ENCODE measurements at places on chromosomes 7 and 10.

DNA sequence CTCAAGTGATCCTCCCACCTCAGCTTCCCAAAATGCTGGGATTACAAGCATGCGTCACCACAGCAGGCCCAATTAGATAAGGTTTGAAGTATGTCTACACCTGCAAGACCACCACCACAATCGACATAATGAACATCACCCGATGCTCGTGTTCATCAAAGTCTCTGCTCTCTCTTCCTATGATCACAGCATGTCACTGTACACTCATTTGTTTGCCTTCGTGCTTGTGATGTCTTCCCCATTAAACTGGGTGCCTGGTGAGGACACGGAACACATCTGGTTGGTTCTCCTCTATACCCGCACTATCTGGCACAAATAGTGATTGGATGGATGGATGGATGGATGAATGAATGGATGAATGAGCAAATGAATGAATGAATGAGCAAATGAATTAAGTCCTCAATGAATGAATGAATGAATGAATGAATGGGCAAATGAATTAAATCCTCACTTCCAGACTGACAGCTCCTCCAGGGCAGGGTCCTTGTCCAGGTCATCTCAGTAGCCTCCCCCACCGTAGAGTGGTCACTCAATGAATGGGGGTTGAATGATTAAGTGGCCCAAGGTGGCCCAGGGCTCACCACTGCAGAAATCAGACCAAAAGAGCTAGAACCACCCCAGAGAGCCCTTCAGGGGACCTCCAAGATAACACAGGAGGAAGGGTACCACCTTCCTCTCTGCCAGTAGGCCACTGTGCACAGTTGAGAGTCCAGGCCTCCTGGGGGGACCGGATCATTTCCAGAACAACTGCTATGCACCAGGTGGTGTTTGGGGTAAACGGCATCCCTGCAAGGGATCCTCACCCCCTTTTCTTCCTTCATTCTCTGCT lies 101.9 kb upstream of the TNRC18 start:
- DNase-seq, result no peak

- DNase-seq, result no peak
These were observed 17.0 kb downstream of the CADPS2 start for GRCh38 chr7:122869260-122869659.

- DNase-seq, result no peak
These were observed 193.9 kb upstream of the AGR3 start for GRCh38 chr7:17075601-17076255.

DNA sequence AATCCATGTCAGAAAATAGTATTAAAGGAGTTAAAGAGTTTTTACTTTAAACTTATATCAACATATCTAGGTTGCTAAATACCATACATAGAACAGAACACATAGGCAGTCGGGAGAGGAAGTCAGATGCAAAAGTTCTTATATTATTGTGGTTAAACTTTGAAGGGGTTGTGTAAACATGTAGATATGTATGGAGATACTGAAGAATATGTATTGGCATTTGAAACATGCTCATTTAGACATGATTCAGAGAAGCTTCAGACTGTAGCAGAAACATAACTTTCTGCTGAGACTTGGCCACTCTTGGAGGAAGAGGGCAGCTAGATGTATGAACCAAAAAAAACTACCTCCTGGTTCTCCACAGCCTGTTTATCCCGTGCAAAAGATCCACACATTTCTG lies 103.5 kb upstream of the FERD3L start:
- no peak for DNase-seq

GRCh38 chr7:16078076-16078952 lies 343.0 kb downstream of the CRPPA start:
- DNase-seq, result peak; percentile 32

DNA sequence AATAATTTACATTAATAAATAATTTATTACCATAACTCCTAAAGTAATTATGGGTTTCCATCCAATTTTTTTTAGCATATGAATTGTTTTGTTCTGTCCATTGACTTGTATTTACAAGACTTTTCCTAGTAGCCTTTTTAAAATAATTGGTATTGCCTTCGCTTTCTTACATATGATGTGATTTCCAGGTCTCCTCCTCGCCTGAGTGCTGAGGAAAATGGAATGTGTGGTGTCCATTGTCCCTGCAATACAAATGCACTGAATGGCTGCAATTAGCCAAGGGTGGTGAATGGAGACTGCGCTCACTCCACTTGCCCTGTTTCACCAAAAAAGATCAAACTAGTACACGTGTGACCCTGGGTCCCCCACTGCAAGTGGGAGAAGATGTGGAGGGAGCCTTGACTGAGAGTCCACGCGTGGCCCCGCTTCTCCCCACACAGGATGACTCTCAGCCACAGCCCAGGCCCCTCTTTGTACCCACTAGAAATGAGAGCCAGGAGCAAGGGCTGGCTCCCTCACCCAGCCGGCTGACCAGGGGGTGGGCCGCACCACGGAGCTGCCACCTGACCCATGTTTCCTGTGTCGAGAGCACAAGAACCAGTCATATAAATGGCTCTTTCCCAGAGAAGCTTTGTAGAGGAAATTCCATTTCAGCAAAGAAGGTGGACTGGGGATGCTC lies 52.6 kb downstream of the FAM53B start:
- DNase-seq, result no peak

GRCh38 chr7:84812021-84812420 lies 374.8 kb downstream of the SEMA3D start:
- DNase-seq, result no peak

DNA sequence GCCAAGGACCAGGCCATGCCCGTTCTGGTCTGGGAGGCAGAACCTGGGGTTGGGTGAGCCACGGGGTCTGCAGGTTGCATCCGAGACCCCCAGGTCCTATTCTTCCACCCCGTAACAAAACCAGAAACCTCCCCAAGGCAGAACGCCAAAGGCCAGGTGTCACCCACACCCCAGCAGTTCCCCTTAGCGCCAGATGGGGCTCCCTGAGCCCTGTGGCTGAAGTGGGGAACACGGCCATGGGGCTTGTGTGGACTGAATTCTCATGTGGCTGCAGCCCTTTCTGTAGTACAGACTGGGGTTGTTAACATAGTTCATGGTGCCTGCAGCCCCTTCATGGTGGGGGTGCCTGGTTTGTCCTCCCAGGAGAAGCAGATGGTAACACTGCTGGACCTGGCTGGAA lies 10.2 kb downstream of the BRI3 start:
- no peak for DNase-seq

DNA sequence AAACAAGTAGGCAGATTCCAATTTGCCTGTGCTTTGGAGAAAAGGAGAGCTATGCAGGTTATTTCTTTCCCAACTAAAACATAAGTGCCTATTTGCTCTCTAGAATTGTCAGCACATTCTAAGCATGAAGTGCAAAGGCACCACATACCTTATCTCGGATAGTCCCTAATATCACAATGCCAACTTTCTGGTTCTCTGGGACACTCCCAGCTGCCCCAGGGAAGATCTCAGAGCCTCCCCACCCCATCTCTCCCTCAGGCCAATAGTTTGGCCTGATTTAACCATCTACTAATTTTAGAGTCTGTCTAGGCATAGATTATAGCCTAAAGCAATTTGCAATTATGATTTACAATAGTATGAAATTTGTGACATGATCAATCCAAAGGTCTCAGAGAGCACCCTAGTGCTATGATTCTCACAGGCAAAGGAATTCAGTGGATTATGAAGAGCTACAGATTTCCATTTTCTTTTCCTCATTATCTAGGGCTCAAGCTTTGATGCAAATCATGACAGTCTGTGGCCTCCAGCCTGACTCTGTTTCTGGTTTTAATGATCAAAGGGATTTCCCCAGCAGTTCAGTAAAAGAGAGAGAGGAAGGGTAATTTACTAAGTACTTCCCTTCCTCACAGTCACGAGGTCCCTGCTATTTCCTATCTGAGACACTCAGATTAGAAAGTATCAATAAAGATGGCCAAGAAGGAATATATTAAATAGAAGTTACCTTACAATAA lies 29.0 kb upstream of the IL6 start:
- DNase-seq, result no peak

GRCh38 chr10:6148251-6148701 lies 54.5 kb upstream of the PFKFB3 start:
- DNase-seq, result no peak

- DNase-seq, result no peak
These were observed 60.9 kb downstream of the MYOF start for GRCh38 chr10:93420944-93421825.

- no peak for DNase-seq
These were observed 287.5 kb downstream of the GLRX3 start for GRCh38 chr10:130423455-130424305.

GRCh38 chr7:26533217-26533616 lies 241.6 kb downstream of the SNX10 start:
- no peak for DNase-seq

DNA sequence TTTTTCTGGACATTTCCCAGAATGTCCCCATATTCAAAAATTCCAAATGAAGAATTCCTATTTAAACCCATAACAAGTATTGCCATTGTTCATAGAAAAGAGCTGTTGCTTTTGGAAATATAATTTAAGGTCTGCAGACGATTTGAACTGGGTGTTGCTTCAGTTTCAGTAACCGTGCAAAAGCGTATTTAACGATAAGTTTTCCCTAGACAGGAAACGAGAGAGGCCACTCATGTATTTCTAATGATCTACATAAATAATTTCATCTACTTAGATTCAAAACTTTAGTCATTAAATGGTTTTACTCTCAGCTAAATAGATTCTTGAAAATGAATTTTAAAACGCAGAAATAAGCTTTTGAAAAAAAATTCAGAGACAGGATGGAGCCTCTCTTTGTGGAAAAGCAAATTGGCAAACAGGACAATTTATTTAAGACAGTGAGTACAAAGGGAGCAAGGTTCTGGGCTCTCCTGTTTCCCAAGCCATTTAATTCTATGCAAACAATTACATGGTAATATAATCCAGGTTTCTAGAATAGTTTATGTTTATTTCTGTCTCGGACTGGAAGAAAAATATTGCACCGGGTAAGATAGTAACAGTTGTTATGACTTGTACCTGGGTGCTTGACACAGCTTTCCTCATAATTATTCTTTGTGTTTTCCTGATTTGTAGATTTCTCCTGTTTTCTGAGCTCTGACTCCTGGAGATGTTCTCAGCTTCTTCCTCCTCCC lies 263.0 kb downstream of the BAMBI start:
- DNase-seq, result no peak

- no peak for DNase-seq
These were observed 438.7 kb upstream of the NRP1 start for GRCh38 chr10:33773253-33773573.

GRCh38 chr10:46556515-46557318 lies at the start of gene GPRIN2:
TSS of gene GPRIN2 (minus strand) at chr10:46556658. CDS start at chr10:46550736, 5,922 bp downstream.
- no peak for DNase-seq

DNA sequence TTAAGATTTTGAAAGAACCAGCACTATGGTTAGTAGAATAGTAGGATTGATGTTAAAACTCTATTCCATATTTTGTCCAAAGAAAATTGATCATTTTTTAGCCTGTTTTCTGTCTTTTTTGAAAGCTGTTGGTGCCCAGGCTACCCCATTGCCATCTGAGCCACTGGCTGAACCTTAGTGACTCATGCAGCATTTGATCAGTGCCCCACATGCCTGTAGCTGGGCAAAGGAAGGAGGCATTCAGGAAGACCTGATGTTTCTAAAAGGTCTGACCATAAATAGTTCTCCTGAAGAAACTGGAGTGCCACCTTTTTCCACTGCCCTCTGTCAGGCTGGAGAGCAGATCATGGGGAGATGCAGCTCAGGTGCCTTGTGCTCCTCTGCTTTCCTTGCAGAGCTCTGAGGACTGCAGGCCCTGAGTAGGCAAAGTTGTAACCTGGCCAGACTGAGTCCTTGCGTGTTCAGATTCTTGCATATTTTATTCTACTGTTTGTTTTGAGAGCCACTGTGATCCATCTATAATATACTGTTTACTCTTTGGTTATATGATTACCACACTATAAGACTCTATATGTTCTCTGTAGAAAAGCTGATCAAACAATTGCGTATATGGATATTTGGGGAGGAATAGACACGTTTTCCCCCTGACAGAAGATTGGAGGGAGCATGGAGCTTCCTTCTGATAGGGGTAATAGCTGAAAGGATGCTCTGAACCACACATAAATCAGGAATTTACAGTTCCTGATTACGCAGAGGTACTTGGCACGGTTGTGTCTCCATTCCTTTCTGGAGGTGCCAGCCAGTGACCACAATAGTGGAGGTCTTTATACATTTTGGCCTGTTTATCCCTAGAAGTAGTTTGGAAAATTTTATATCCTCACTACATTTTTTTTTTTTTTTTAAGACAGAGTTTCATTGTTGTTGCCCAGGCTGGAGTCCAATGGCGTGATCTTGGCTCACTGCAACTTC lies 48.9 kb upstream of the GJD4 start:
- no peak for DNase-seq

- DNase-seq, result no peak
These were observed 675.8 kb downstream of the KCNMA1 start for GRCh38 chr10:76961841-76962240.

- no peak for DNase-seq
These were observed 310.6 kb downstream of the HDAC9 start for GRCh38 chr7:18806177-18806576.

DNA sequence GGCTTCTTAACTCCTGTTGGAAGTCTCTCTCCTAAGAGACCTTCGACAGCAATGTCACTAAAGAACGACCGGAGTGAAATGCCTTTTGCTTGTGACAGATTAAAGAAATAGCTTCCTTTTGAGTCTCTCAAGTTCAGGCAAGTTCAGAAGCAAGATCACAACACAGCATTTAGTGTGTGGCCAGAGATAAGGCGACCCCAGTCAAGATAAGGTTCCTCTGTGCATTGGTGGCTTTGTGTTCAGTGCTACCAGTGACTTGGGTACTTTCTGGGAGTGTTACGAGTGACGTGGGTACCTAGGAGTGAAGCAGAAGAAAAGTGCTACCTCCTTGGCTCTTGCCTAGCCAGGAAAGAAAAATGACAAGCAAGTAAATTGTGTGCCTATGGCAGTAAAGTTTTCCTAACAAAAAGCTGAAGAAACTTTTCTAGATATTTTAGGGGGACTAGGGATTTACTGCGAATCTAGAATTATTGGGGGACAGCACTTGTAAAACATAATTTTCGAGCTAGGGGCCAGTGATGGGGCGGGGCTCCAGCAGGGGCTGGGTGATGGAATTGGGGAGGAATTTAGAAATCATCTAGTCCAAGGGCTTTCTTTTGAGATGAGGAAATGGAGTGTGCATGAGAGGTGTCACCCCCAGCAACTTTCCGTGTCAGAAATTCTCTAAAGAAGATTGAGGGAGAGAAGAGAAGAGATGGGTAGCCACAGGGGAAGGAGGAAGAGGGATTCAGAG lies 191.9 kb upstream of the LYZL2 start:
- no peak for DNase-seq

GRCh38 chr7:105806592-105807447 lies 69.6 kb downstream of the ATXN7L1 start:
- DNase-seq, result no peak

GRCh38 chr7:85771516-85771915 lies 584.7 kb upstream of the SEMA3D start:
- no peak for DNase-seq

DNA sequence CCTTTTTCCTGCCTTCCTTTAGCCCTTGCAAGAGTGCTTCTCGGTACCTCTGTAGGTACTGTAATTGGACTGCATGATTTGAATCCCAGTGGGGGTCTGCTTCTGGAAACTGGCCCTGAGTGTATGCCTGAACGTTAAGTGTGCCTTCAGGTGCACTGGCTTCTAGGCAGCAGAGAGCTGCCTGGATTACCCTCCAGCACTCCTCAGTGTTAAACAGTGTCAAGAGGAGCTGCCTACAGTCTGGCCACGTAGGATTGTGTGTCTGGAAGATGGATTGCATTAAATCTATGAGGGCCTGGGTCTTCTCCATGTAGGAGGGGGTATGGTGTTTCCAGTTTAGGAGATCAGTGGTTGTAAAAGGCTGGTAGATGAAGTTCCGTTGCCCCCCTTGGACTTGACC lies 103.7 kb downstream of the TRIM24 start:
- DNase-seq, result no peak

- DNase-seq, result peak; percentile 81
These were observed 2.1 kb downstream of the PCOLCE start for GRCh38 chr7:100604028-100604975.

GRCh38 chr10:90650858-90651257 lies 207.0 kb downstream of the HTR7 start:
- no peak for DNase-seq

All from HEK293T (cell line).